Smooth muscle cell of bladder (primary cell): ENCODE measurements at places on chromosomes 3 and 15. TPM values are rescaled to one million over a fixed set of nuclear protein-coding genes. Genes with fewer than 3 reads are reported as not detected.

Gene ENTPD3
- 0.09 and 0.14 TPM in 2 replicates for total RNA-seq

Gene CNTN6
- total RNA-seq, result 0.18 TPM in 1 of 2 replicates, not detected in the other

Gene TTC21A
- 1.8 and 3.6 TPM in 2 replicates for total RNA-seq

Gene NPAP1
- total RNA-seq, result not detected in 2 replicates

Gene RTP3
- not detected in 2 replicates for total RNA-seq
